Thoracic aorta (tissue), 2 donors: ENCODE measurements at places on chromosomes 4 and X.

GRCh38 chr4:4289597-4289940, 385 bp downstream of the LYAR start:
- no peak for DNase-seq

- no peak for DNase-seq
These were observed 199.9 kb downstream of the PCDH7 start for GRCh38 chr4:30920043-30920442.

- DNase-seq, result no peak
These were observed 126.5 kb downstream of the PTPN13 start for GRCh38 chr4:86720508-86721068.

DNA sequence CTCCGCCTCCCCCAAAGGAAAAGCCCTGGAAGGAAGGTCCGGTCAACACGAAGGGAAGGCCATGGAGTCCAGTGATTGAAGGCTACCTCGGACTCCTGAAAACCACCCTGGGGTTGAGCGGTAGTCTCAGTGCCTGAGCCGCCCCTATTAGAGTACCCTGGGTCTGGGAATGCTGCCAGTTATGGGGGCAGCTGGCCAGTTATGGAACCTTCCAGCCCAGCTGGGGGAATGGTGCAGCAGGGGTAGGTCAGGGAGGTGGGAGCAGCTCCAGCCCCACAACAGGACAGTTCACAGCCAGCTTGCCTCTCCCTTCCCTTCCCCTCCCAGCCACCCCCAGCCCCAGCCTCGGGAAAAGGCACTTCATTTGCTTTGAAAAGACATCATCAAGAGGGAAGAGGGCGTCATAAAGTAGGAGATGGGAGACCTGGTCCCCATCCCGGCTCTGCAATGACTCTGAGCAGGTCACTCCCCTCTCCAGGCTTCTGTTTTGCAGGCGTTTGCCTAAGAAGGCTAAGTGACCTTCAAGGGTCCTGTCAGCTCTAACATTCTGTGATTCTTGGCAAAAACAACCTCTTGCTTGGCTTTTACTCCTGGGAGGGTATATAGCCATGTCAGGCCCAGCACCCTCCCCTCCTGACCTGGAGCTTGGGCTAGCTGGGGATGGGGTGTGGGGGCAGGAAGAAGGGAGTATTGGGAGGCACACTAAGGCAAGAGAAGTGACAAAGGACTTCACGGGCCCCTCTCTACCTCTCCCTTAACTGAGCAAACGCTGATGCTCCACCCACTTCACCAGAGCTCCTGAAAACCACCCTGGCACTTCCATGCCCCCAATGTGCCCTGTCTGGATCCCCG, 8.0 kb downstream of the APLN start:
- DNase-seq, result no peak

DNA sequence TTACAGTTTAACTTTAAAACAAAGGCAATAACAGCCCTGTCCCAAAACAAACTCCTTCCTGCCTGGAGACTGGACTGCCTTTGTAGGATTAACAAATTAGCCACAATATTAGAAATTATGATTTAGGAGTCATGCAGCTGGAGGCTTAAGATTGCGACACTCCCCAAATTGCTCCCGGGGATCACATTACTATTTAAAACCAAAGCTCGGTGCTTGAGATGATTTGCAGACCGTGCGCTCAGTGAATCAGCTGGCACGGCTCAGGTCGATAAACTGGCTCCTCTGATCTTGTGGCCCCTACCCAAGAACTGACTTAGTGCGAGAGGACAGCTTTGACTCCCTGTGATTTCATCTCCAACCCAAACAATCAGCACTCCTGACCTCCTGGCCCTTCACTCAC, 829.3 kb downstream of the NLGN4X start:
- no peak for DNase-seq

GRCh38 chrX:69133921-69134542, 31.2 kb downstream of the PJA1 start:
- no peak for DNase-seq

GRCh38 chrX:63349307-63349706, 1.8 kb downstream of the SPIN4 start:
- DNase-seq, result no peak

DNA sequence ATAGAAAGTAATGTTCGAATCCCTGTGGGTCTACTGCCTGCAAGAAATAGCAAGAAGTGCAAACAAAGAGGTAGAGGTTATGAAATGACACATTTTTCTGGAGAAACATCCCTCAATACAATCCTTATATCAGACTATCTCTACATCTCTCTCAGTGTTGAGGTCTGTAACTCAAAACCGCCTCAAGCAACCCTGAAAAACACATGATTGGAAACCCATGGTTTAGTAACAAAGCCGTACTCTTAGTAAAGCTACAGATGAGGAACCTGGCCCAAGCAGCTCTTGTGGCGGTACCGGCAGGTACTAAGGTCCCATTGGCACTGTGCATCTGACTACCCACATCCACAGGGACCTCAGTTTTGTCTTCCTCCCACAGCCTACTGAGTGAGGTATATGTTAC, 53.9 kb downstream of the IRF2 start:
- DNase-seq, result no peak

GRCh38 chr4:113142351-113142750, 92.9 kb downstream of the ANK2 start:
- no peak for DNase-seq

GRCh38 chrX:145919400-145919799, 101.8 kb downstream of the SLITRK2 start:
- no peak for DNase-seq

- DNase-seq, result no peak
These were observed 29.2 kb downstream of the ARSJ start for GRCh38 chr4:113950207-113950606.

- DNase-seq, result no peak
These were observed 2.2 kb downstream of the NKX6-1 start for GRCh38 chr4:84496706-84497503.

DNA sequence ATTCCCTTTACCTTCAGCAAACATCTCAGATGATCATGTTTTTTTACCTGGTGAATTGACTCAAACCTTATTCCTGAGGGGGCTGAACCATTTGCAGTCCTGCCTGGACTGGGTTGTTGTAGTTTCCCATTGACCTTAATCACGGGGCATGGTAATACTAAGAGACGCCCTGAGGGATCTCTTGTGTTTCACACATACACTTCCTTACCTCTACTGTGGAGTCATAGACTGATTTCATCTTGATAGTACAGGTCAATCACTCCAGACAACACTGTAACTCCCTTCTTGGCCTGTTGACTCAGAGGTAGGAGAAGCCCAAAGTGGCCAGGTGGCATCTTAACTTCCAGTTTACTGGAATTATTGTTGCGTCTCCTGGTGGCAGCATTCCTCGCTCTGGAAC, 1064.0 kb upstream of the PCDH10 start:
- no peak for DNase-seq

GRCh38 chr4:26150948-26151347, 169.9 kb upstream of the RBPJ start:
- no peak for DNase-seq

DNA sequence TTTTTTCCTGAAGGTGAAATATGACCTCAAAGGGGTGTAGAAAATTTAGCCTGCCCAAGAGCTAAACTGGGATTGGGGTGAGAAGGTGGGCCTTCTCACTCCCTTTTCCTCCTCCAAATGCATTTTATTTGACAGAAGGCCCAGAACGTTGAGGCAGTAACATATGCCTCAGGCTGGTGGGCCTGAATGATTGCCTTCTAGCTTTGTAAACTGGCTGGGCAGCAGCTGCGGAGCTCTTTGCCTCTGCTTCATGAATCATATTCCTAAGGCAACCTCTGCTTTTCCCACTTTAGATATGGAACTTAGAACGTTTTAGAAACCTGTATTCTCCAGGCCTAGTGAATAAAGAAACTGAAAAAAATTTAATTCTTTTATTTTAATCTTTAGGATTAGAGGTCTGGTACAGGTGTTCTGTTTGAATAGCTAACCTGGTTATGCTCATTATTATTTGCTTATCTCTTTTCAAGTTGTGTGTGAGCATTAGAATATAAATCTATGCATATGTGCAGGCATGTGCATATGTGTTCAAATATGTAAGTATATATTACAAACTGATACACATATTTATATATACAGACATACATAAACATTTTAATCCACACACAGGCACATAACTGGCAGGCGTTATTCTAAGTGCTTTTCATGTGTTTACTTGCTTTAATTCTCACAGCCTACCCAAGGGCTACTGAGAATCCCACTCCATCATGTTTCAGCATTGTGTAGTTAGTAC, 11.5 kb downstream of the PRDM8 start:
- no peak for DNase-seq

DNA sequence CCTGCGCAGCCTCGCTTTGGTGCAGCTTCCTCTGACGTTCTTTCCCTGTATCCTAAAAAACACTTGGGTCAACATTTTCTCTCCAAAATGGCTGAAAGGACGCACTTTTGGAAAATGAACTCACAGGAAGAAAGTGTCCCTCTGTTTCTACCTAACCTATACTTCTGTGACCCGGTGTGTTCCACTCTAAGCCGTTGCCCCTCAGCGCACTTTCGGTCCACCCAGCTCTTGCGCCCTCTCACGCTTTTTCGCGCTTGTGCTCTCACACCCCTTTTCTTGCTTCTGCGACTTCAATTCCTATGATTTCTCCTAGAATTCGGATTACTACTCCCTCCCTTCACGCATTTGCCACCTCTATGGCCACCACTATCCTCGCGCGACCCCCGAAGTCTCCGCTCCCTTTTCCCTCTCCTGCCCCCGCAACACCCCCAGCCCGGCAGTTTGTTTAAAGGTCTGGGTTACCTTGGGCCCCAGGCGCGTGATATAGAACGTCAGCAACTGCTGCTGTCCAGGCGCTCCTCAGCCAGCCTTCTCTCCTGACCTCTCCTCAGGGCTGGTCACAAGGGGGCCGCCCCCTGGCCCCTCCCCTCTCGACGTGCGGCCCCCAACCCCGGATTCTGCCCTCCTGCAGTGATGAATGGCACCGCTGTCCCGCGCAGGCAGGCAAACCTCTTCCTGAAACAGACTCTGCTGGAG, at the start of gene USP51:
Gene USP51, minus strand, starts transcription at position 535 of the 696 bp plus-strand sequence. CDS start 909 bp downstream, outside the sequence.
- no peak for DNase-seq

DNA sequence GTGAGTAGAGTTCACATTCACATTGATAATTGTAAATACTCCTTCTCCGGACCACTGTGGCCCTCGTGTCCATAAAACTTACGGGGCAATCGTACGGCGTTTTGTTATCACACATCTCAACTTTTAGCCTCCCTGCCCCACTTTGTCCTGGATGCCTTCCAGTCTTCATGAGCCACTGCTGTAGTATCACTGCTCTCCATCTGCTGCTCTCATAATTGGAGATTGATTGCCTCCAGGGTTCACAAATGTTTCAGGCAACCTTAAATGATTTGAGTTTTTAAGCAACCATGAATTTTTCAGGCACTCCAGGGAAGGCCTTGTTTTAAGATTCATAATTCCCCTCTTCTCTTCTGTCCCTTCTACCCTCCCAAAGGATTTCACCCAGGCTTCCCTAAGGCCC, 28.4 kb downstream of the ALPK1 start:
- DNase-seq, result no peak

DNA sequence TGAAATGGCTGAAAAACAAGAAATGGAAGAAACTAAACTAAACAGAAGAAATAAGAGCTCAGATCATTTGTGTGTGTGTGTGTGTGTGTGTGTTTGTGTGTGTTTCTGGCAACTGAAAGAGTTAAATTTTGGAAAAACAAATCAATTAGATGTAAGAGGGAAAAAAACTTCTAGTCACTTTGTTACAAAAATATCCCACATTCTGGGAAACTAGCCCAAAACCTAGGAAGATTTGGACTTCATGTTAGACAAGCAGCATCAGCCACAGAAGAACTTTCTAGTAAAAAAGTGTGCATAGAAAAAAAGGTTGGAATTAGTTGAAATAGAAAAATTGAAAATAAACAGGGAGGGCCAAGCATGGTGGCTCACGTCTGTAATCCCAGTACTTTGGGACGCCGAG, 111.6 kb upstream of the PRKG2 start:
- DNase-seq, result no peak

- DNase-seq, result no peak
These were observed 64.9 kb upstream of the NPY2R start for GRCh38 chr4:155143512-155143911.
